Cardiac muscle cell (in vitro differentiated cells and primary cell): ENCODE measurements at places on chromosomes 3 and 15. TPM values are rescaled to one million over a fixed set of nuclear protein-coding genes. Genes with fewer than 3 reads are reported as not detected.

DNA sequence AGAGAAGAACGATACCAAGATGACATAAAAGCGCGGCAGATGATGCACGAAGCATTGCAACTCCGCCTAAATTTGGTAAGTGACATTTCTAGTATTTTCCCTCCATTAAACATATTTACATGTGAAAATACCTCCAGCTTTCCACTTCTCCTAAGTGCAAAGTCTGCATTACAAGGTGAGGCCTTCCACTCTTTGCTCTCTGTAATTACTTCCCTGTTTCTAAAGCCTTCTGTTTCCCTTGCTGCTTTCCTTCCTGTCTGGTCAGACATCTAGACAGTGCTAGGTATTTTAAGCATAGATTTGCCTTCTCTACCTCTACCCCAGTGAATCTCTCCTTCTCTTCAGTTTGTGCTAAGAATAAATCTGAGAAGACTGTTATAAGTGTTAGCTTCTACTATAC, 1.9 kb downstream of the P2RY12 start:
- no peaks in the 10 kb centered on the region for H3K27me3 ChIP-seq
- H3K4me3 ChIP-seq, result no peak overlapping the region
- peaks cover 12% of the 10 kb centered on the region for H3K4me1 ChIP-seq
- no peak for DNase-seq
- no peak overlapping the region for H3K27ac ChIP-seq
- no peaks in the 10 kb centered on the region for H3K36me3 ChIP-seq

The GNAT1 gene
- total RNA-seq, result not detected in 2 replicates

The TMEM108 gene
- 0.49 and 1.6 TPM in 2 replicates for total RNA-seq

DNA sequence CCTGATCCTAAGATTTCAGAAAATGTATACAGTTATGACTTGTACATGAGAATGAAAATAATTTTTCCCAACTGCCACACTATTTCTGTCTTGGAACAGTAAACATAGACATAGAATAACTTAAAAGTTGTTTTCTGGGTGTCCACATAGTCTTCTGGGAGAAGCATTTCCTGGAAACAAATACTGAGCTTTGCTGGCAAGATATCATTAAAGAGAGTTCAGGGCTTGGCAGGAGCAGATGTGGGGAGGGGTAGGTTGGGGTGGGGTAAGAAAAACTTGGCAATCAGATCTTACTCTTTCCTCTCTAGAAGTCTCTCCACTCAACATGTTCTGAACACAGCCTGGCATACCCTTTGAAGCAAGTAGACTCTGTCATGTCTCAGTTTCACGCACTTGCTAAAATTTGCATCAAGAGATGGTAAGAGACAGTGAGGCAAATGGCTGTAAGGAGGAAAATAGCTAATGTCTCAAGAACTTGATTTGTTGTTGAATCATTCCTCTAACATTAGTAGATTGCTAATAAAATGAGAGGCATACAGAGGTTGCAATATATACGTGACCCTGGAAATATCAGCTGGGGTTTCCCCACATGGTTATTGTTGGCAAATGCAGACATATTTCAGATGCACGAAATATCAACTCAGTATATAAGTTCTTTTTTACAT, 27.3 kb upstream of the ABI3BP start:
- H3K27me3 ChIP-seq, result no peaks in the 10 kb centered on the region
- H3K4me3 ChIP-seq, result no peak overlapping the region
- no peak overlapping the region for H3K27ac ChIP-seq
- no peaks in the 10 kb centered on the region for H3K36me3 ChIP-seq
- no peaks in the 10 kb centered on the region for H3K4me1 ChIP-seq

DNA sequence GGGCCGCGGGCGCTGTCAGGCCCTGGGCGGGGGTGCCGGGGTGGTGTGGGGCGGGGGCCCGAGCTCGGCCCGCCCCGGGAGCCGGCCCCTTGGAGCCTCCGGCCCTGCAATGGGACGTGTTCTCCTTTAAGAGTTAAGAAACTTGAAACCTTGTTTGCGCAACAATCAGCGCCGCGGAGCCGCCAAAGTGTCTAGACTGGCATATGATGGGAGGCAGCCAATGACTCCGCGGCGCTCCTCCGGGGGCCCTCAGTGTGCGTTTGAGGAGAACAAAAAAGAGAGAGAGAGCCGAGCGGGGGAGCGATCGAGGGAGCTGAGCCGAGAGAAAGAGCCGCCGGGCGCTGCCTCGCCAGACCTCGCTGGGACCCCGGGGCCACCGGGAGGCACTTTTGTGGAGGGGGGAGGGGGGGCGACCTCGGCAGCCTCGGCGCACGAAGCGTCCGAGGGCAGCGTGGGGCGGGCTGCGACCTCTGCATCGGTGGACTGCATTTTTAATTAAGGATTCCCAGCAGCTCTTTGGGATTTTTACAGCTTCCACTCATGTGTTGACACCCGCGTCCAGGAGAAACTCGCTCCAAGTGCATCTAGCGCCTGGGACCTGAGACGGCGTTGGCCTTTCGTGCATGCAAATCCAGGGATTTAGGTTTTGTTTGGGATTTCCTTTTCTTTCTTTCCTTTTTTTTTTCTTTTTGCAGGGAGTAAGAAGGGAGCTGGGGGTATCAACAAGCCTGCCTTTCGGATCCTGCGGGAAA, at the start of gene SMAD6:
SMAD6 (plus strand) TSS at position 202 of the 752 bp plus-strand sequence. CDS start 1,023 bp downstream, outside the sequence.
- no peaks in the 10 kb centered on the region for H3K27me3 ChIP-seq
- DNase-seq, result peak; percentile 99
- peak within 1 kb of the TSS; percentile 97 for H3K27ac ChIP-seq
- H3K36me3 ChIP-seq, result peaks cover 18% of the 10 kb centered on the region
- peaks cover 17% of the 10 kb centered on the region for H3K4me1 ChIP-seq
- peak within 1 kb of the TSS; percentile 100 for H3K4me3 ChIP-seq

The EPHA3 gene
- 8.7 and 9.2 TPM in 2 replicates for total RNA-seq

The CDCP1 gene
- 0.04 and 0.12 TPM in 2 replicates for total RNA-seq

DNA sequence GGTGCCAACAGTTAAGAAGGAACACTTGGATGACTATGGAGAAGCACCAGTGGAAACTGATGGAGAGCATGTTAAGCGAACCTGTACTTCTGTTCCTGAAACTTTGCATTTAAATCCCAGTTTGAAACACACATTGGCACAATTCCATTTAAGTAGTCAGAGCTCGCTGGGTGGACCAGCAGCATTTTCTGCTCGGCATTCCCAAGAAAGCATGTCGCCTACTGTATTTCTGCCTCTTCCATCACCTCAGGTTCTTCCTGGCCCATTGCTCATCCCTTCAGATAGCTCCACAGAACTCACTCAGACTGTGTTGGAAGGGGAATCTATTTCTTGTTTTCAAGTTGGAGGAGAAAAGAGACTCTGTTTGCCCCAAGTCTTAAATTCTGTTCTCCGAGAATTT, 3.0 kb downstream of the SKIL start:
- H3K4me3 ChIP-seq, result no peak overlapping the region
- H3K36me3 ChIP-seq, result peaks cover 10% of the 10 kb centered on the region
- no peaks in the 10 kb centered on the region for H3K27me3 ChIP-seq
- no peak overlapping the region for H3K27ac ChIP-seq
- no peak for DNase-seq

DNA sequence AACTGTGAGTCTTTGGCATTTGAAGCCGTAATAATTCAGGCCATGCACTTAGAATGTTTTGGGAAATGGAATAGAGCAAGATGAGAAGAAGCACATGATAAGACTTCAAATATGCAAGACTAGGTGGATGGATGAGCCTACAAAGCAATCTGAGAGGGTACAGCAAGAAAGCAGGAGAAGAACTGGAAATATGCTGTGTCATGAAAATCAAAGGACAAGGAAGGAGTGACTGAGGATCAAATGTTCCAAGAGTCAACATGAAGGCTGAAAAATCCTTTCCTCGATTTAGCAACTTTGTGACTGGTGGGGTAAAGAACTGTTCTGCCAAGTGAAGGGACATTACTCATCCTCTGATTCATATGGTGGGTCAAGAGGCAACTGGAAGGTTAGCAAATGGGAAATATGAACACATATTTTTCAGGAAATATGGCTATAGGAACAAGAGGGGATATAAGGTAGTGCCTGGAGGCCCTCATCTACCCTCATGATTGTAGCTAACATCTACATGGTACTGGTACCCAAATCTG, 803.7 kb upstream of the ARRDC4 start:
- no peaks in the 10 kb centered on the region for H3K4me1 ChIP-seq
- DNase-seq, result no peak
- H3K36me3 ChIP-seq, result no peaks in the 10 kb centered on the region
- H3K27me3 ChIP-seq, result no peaks in the 10 kb centered on the region

GRCh38 chr3:55826097-55826496, 339.0 kb upstream of the WNT5A start:
- H3K36me3 ChIP-seq, result no peaks in the 10 kb centered on the region
- peaks cover 9% of the 10 kb centered on the region for H3K4me1 ChIP-seq
- H3K27me3 ChIP-seq, result no peaks in the 10 kb centered on the region
- no peak overlapping the region for H3K27ac ChIP-seq
- DNase-seq, result no peak

DNA sequence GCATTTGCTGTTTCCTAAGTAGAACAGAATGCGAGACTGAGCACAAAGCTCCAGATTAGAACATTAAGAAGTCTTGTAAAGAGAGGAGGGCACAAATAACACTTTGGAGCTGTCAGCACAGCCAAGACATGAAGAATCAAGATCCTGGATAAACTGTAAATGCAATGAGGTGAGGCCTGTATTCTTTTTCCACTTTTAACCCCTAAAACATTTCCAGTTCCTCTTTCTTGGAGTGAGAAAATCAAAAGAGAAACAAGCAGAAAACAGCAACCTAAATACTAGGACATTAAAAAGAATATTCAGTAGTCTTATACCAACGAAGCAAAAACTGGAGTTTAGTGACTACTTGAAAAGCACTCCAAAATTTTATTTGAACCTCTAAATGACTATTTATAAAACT, 204.3 kb downstream of the ZBTB20 start:
- H3K27ac ChIP-seq, result no peak overlapping the region
- DNase-seq, result no peak
- no peaks in the 10 kb centered on the region for H3K27me3 ChIP-seq
- H3K4me3 ChIP-seq, result no peak overlapping the region

The CRYGS gene
- total RNA-seq, result 0.69 and 1.3 TPM in 2 replicates

DNA sequence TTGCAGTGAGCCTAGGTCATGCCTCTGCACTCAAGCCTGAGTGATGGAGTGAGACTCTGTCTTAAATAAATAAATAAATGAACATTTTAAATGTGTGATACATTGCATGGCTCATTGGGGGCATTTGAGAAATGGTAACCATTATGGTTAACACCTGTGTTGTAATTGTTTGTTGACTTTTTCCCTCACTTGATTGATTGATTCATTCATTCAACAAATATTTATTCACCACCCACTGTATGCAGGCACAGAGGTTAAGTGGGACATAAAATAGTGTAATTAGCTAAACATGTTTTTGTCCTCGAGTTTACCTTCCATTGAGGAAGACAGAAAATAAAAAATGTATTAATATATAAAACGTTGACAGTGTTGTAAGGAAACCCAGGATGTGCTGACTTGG, 127.1 kb upstream of the ANKRD28 start:
- H3K4me3 ChIP-seq, result no peak overlapping the region
- H3K4me1 ChIP-seq, result no peaks in the 10 kb centered on the region
- no peak overlapping the region for H3K27ac ChIP-seq
- DNase-seq, result no peak

The TMEM212 gene
- total RNA-seq, result not detected in 2 replicates

The PLSCR2 gene
- total RNA-seq, result not detected in 2 replicates

The GOLGA6L6 gene
- not detected in 2 replicates for total RNA-seq

DNA sequence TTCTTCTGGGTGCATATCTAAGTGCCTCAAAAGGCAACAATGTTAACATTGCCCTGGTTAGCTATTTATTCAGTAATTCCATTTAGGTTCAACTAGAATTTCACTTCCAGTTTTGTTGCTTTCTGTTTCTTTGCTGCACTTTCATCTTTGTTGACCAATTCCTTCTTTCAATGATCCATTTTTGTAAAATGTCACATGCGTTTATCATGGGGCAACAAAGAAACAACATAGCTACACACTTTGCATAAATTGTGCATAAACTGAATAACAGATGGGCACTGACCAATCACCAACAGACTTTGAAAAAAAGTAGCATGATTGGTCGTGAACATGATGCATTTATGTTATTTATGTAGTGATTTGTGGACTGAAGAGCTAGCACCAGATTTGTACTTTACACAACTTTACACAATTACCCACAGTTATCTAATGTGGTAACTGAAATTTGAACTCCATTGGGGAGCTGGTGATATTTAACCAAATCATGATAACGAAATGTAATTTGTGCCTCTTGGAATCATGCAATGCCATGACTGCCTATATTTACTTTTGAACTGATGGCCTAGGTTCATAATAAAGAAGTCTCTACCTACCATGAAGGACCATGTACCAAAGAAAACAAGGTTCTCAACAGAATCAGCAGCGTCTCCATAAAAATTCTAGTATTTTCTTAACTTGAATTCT, 7.1 kb upstream of the CPOX start:
- H3K36me3 ChIP-seq, result no peaks in the 10 kb centered on the region
- no peaks in the 10 kb centered on the region for H3K4me1 ChIP-seq
- no peak overlapping the region for H3K27ac ChIP-seq
- DNase-seq, result no peak

The RAB27A gene
- 5.3 and 7.7 TPM in 2 replicates for total RNA-seq

The CLRN1 gene
- not detected in 2 replicates for total RNA-seq

The RTP3 gene
- total RNA-seq, result not detected in 2 replicates

The PTPN9 gene
- total RNA-seq, result 24.3 and 26.7 TPM in 2 replicates

The CAPN3 gene
- total RNA-seq, result 37.9 and 88.3 TPM in 2 replicates

- peaks cover 7% of the 10 kb centered on the region for H3K4me1 ChIP-seq
- H3K27me3 ChIP-seq, result no peaks in the 10 kb centered on the region
- H3K4me3 ChIP-seq, result no peak overlapping the region
- H3K27ac ChIP-seq, result no peak overlapping the region
- DNase-seq, result no peak
Measured at GRCh38 chr3:162112719-162113118, 616.1 kb downstream of the OTOL1 start.

- DNase-seq, result no peak
- no peaks in the 10 kb centered on the region for H3K36me3 ChIP-seq
- H3K27me3 ChIP-seq, result no peaks in the 10 kb centered on the region
Measured at GRCh38 chr3:110783541-110783940, 288.1 kb upstream of the NECTIN3 start.

The RRP9 gene
- total RNA-seq, result 22.3 and 22.4 TPM in 2 replicates

The INKA1 gene
- total RNA-seq, result 4.3 and 5.9 TPM in 2 replicates

DNA sequence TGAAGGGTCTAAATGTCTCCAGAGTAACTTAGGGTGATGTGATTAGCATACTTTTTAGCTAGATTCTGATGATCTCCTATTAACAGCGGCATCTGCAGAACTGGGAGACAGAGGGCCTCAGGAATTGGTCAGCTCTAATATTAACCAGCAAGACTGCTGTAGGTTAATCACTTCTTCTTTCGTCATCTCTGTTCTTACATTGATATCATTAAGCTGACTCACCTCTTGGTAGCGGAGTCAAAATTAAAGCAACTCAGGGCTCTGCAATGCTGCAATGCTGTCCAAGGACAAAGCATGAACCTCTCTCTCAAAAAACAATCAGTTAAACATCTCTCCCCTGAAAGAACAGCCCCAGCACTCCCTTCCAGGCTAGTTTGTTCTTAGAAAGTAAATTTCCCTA, 57.5 kb upstream of the TRA2B start:
- no peak overlapping the region for H3K27ac ChIP-seq
- no peak for DNase-seq
- no peaks in the 10 kb centered on the region for H3K4me1 ChIP-seq
